Astrocyte (in vitro differentiated cells and primary cell): ENCODE measurements at places on chromosomes 13 and 19. TPM values are rescaled to one million over a fixed set of nuclear protein-coding genes. Genes with fewer than 3 reads are reported as not detected.

The GJB2 gene
- 4.6 and 23.2 TPM in 2 replicates for total RNA-seq

The LYPD4 gene
- total RNA-seq, result not detected in 2 replicates

The ZBTB45 gene
- total RNA-seq, result 16.2 and 16.3 TPM in 2 replicates

The PEAK3 gene
- 0.18 TPM in 1 of 2 replicates, not detected in the other for total RNA-seq

DNA sequence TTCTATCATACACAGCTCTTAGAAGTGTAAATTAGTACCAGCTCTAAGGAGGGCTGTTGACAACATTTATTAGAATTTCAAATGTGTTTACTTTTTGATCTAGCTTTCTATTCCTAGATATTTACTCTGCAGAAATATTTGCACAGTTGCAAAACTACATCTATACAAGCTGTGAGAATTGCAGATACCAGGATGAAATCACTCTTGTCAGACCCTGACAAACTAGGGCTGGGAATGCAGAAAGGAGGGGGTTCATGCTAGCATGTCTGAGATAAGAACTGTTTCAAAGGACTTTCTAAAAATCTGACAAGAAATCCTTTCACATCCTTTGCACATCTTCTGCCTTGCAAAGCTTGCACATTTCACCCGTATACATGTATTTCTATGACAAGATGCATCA is 11.8 kb upstream of the PABPC3 start:
- H3K27me3 ChIP-seq, result no peaks in the 10 kb centered on the region
- no peak overlapping the region for H3K4me3 ChIP-seq
- DNase-seq, result no peak
- H3K36me3 ChIP-seq, result no peaks in the 10 kb centered on the region
- H3K4me1 ChIP-seq, result no peaks in the 10 kb centered on the region
- no peak overlapping the region for H3K27ac ChIP-seq

- no peak for DNase-seq
- no peaks in the 10 kb centered on the region for H3K36me3 ChIP-seq
- H3K27me3 ChIP-seq, result no peaks in the 10 kb centered on the region
- H3K27ac ChIP-seq, result no peak overlapping the region
- H3K4me1 ChIP-seq, result no peaks in the 10 kb centered on the region
- H3K4me3 ChIP-seq, result no peak overlapping the region
These were observed 112.5 kb downstream of the ZNF486 start for GRCh38 chr19:20279516-20279915.

GRCh38 chr13:60509601-60510386 is 112.8 kb downstream of the TDRD3 start:
- H3K27me3 ChIP-seq, result no peaks in the 10 kb centered on the region
- H3K4me3 ChIP-seq, result no peak overlapping the region
- peak overlapping the region; percentile 28 for H3K27ac ChIP-seq
- peaks cover 3% of the 10 kb centered on the region for H3K36me3 ChIP-seq
- H3K4me1 ChIP-seq, result peaks cover 6% of the 10 kb centered on the region

DNA sequence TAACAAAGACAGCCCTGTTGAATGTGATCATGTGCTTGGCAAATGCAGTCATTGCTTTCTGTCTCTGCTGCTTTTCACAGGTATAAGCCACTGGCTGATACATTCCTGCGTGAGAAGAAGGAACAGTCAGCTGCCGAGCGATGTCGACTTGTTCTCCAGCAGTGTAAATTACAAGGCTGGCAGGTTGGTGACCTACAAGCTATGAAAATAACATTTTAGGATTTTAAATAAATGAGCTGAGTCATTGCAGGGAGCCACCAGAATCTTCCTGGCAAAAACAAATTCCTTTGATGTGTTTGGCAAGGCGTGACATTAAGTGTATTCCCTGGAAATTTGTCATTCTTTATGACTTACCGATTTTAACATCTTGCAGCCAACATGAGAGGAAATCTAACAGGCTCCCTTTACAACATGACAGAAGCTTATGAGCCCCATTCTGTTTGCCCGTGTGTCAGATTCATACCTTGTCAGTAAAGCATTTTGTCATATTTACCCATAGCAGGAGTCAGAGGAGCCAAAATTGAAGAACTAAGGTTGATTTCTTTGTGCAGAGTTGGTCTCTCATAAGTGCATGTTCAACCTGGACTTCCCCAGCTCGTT is 471.4 kb downstream of the MYO16 start:
- no peak overlapping the region for H3K27ac ChIP-seq
- H3K36me3 ChIP-seq, result no peaks in the 10 kb centered on the region
- H3K27me3 ChIP-seq, result no peaks in the 10 kb centered on the region
- no peak overlapping the region for H3K4me3 ChIP-seq
- H3K4me1 ChIP-seq, result peaks cover 5% of the 10 kb centered on the region
- peak; percentile 17 for DNase-seq

- peaks cover 2% of the 10 kb centered on the region for H3K27me3 ChIP-seq
- no peak overlapping the region for H3K27ac ChIP-seq
These were observed 25.1 kb upstream of the KCTD15 start for GRCh38 chr19:33771384-33772101.

- no peaks in the 10 kb centered on the region for H3K27me3 ChIP-seq
- H3K36me3 ChIP-seq, result peaks cover 3% of the 10 kb centered on the region
- no peak for DNase-seq
These were observed 8.3 kb downstream of the TEKTIP1 start for GRCh38 chr19:3547301-3547731.

DNA sequence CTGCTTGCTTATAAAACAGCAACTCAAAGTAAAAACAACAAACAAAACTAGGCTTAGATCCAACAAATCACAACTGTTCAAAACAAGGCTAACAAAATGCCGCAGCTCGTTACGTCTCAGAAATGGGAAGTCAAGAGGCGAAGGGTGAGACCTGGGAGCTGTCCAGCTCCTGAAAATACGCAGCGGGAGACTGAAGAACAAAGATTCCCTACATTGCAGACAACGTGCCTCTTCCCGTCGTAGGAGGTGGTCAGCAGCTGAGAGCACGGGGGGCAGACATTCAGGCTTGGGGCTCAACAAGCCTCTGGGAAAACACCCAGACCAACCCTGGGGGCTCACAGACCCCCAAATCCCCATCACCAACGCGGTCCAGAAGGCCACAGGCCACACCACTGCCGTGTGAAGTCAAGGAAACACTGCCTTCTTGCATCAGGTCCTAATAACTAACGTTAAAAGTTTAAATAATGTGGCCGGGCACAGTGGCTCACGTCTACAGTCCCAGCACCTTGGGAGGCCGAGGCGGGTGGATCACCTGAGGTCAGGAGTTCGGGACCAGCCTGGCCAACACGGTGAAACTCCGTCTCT is 13.5 kb downstream of the PLPP2 start:
- no peaks in the 10 kb centered on the region for H3K36me3 ChIP-seq
- H3K4me3 ChIP-seq, result no peak overlapping the region
- H3K27ac ChIP-seq, result no peak overlapping the region

DNA sequence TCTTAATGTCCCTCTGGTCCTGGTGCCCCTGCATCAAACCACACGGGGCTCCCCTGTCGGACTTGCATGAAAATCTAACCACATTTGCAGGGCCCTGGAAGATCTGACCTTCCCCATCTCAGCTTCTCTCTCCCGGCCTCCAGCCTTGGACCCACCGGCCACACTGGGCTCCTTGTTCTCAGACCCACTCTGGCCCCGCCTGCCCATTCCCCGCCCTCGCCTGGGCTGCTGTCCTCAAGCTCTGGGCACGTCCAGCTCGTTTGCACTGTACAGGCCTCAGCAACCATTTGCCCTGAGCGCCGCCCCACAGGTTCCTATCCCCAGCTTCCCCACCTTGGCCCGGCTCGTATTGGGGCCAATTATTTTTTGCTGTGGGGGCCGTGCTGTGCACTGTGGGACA is 10.5 kb downstream of the MYO9B start:
- no peak overlapping the region for H3K4me3 ChIP-seq
- peaks cover 6% of the 10 kb centered on the region for H3K36me3 ChIP-seq
- no peaks in the 10 kb centered on the region for H3K27me3 ChIP-seq
- no peak overlapping the region for H3K27ac ChIP-seq

GRCh38 chr19:14027856-14028450 is at the start of gene RLN3:
Gene RLN3, plus strand, starts transcription at chr19:14028148. Its CDS starts 57 bp downstream, at chr19:14028205.
- H3K27ac ChIP-seq, result no peak within 1 kb of the TSS
- H3K4me1 ChIP-seq, result peaks cover 7% of the 10 kb centered on the region
- no peaks in the 10 kb centered on the region for H3K27me3 ChIP-seq
- no peak within 1 kb of the TSS for H3K4me3 ChIP-seq
- no peak for DNase-seq
- no peaks in the 10 kb centered on the region for H3K36me3 ChIP-seq

DNA sequence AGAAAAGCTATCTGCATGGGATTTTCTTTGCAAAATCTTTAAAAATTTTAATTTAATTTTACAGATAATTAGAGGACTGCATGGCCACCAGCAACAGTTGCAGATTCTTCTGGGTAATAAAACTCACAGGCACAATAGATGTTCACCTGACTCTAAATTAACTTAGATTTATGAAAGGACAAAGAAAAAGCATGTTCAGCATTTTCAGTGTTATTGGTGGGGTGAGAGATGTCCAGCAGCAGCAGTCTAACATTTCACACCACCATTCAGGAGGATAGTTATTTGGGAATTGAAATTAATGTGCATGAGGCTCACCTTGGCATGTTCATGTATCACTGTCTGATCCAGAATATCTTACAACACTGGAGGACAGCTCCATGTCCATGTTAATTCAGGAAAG is 74.0 kb downstream of the SCGB2B2 start:
- no peak overlapping the region for H3K27ac ChIP-seq
- no peaks in the 10 kb centered on the region for H3K36me3 ChIP-seq
- H3K27me3 ChIP-seq, result no peaks in the 10 kb centered on the region
- no peak overlapping the region for H3K4me3 ChIP-seq
- no peaks in the 10 kb centered on the region for H3K4me1 ChIP-seq

DNA sequence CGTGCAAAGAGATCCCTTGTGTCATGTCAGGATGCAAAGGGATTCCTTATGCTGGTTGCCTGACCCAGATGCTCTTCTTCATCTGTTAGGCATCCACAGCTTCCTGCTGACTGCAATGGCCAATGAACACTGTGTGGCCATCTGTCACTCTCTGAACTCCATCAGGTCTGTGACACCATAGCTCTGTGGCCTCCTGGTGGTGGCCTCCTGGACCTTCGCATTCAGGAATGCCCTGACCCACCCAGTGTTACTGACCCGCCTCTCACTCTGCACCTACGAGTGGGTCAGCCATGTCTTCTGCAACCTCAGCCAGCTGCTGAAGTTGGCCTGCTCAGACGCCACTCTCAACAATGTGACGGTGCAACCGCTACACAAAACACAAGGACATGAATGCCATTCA is 23.9 kb upstream of the TPM4 start:
- H3K27me3 ChIP-seq, result no peaks in the 10 kb centered on the region
- no peaks in the 10 kb centered on the region for H3K4me1 ChIP-seq
